ENCODE measurements at places on chromosomes 1 and 21. TPM values are rescaled to one million over a fixed set of nuclear protein-coding genes. Genes with fewer than 3 reads are reported as not detected.

ROR1 gene
- polyA plus RNA-seq, result 0.24 TPM

FCRL4 gene
- polyA plus RNA-seq, result not detected

LCE3E gene
- polyA plus RNA-seq, result not detected

SCNM1 gene
- polyA plus RNA-seq, result 14.3 TPM

LMX1A gene
- polyA plus RNA-seq, result not detected

GNAT2 gene
- polyA plus RNA-seq, result 0.17 TPM

MMP23B gene
- 1.5 TPM for polyA plus RNA-seq

NBPF8 gene
- polyA plus RNA-seq, result 15.1 TPM

ARHGEF10L gene
- polyA plus RNA-seq, result 60.9 TPM

SPSB1 gene
- polyA plus RNA-seq, result 22.6 TPM

OBSCN gene
- 0.71 TPM for polyA plus RNA-seq

RGS18 gene
- 1.3 TPM for polyA plus RNA-seq

DYNLT4 gene
- polyA plus RNA-seq, result not detected

PHACTR4 gene
- polyA plus RNA-seq, result 10.3 TPM

PADI1 gene
- polyA plus RNA-seq, result not detected

PPIAL4G gene
- polyA plus RNA-seq, result not detected

GFI1 gene
- 0.43 TPM for polyA plus RNA-seq

TMIGD3 gene
- polyA plus RNA-seq, result 3.4 TPM

DISP3 gene
- polyA plus RNA-seq, result not detected

SEMA4A gene
- polyA plus RNA-seq, result 1.2 TPM

TNFRSF8 gene
- 0.11 TPM for polyA plus RNA-seq

AADACL4 gene
- not detected for polyA plus RNA-seq

WNT3A gene
- not detected for polyA plus RNA-seq

C21orf58 gene
- polyA plus RNA-seq, result 0.61 TPM

WDR64 gene
- polyA plus RNA-seq, result 0.26 TPM

DSCAM gene
- polyA plus RNA-seq, result 0.03 TPM

TRIM46 gene
- 0.11 TPM for polyA plus RNA-seq

PTGFR gene
- polyA plus RNA-seq, result 0.46 TPM

PAQR7 gene
- polyA plus RNA-seq, result 1.6 TPM

INSRR gene
- 0.01 TPM for polyA plus RNA-seq

TMEM240 gene
- polyA plus RNA-seq, result 0.33 TPM

KRTAP6-1 gene
- not detected for polyA plus RNA-seq

FALEC gene
- not detected for polyA plus RNA-seq
